ENCODE measurements at places on chromosomes 6 and 20.
A peak's percentile ranks its signal among the peaks of the same experiment; 100 is the strongest.

DNA sequence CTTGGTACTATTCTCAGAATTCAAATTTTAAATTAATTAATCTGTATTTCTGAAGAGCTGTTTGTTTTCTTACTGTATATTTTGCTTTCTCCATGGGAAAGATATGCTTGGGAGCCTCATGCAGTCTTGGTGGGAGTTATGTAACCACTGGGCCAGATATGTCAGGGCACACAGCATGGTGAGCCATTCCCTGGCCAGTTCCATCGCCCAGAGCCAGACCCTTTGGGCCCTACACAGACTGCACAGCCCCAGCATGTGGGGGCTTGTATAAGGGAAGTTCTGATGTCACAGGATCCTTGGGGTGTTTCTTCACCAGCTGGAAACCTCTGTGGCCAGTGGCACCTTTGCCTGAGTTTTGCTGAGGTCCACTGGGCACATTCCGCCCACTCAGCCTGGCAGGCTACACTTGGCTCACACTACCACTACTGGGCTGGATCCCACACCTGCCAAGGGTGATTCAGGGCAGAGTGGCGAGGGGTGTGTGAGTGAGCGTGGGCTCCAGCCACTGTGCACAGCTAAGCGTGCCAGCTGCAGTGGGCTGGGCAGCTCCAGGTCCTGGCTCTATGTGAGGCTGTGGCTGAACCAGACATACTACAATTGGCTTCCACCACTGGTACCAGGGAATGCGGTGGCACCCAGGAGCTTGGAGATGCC, 293.5 kb downstream of the ARHGAP18 start:
- no peak for DNase-seq

- DNase-seq, result peak; percentile 81
Observed at GRCh38 chr6:26021001-26021349, 58.4 kb downstream of the TRIM38 start.

DNA sequence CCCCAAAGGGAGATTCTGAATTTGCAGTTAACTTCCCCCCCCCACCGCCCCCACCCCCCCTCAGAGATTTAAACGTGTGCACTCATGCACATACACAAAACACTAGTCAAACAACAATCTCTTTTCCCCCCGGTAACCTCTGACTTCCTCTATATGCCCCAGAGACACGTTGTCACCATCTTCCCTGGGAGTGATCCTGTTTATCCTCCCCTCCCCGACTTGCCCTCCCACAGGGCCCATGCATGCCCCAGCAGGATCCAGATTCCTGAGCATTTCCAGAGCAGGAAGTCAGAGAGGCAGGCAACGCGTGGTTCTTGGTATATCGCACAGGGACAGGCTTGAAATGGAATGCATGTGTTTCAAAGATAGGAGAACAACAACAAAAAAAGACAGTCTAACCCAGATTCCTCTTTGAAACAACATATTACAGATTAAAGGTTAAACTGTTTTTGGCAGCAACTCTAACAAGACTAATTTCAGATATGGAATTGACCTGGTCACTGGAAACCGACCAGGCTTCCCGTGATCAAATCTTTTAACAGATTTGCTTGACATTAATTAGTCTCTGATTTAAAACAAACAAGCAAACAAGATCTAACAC, 1.3 kb downstream of the BLCAP start:
- no peak for DNase-seq

DNA sequence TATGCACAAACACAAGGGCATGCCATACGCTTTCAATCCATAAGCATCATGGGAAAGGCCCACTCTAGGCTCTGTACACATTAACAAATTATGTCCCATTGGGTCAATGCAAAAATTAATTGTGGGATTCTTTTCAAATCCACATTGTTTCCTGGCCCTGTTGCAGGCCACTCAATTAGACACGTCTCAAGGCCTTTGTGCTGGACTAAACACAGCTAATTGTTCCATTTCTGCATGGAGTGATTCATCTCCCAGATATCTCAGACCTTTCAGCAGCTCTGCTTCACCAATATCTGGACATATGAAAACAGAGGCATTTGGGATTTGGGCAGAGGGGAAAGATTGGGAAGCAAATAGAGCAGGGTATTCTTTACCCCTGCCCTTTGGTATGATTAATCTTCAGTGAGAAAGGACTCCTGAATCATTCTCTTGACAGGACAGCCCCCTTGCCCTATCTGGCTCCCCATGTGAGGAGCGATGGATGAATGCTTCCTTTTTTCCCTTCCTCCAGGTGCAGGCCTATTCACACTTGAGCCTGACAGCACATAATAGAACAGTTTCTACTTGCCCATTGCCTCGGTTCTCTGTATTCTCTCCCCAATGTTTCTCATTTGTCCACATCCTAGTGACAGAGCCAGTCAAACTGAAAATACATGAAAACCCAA, 547.6 kb downstream of the HAO1 start:
- no peak for DNase-seq

DNA sequence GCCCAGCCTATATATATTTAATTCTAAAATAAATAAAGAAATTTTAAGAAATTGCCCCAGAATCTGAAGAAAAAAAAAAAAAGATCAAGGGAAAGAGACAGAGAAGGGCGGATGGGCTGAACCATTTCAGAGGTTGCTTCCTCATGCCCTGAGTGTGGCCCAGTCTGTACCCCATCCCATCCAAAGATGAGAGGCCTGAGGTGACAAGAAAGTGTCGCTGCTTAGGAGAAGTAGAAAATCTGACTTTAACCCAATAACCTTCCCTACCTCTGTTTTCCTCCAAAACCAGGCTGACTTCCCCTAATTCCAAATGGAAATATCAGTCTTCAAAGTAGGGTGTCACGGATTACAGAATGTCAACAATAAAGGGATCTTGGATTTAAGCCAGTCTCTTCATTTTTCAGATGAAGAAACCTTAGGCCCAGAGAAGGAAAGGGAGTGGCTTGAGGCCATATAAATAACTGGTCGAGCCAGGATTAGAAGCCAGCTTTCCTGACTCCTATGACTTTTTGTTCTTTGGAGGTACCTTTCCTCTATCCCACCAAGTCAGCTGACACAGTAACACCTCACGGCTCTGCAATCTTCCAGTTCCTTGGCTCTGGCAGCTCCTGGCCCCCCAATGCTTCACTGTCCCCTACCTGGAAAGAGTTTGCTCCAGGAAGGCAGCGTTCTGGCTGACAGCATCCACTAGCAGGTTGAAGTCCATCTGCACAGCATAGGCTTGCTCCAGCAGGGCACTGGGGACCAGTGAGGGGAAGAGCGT, 10.1 kb downstream of the GSS start:
- DNase-seq, result no peak

- DNase-seq, result no peak
Observed at GRCh38 chr20:64093013-64093503, 8.9 kb upstream of the LKAAEAR1 start.

- no peak for DNase-seq
Observed at GRCh38 chr6:56807326-56807988, 147.4 kb upstream of the BEND6 start.

DNA sequence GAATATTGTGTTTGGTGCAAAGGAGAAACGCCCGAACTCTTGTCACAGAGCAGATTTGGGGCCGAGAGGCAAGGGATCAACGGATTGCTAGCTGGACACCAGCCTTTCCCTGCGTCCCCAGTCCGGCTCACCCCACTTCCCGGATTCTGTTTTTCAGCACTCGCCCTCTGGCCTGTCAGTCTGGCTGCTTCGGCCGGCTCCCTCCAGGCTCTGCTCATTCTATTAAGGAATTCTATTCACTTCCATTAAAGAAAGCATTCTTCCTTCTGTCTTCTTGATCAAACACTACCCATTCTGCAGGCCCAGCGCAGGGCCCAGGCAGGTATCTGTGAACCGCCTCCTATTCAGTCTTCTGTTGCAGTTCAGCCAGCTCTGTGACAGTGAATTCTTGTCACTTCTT, 91.7 kb downstream of the RNF182 start:
- DNase-seq, result no peak

DNA sequence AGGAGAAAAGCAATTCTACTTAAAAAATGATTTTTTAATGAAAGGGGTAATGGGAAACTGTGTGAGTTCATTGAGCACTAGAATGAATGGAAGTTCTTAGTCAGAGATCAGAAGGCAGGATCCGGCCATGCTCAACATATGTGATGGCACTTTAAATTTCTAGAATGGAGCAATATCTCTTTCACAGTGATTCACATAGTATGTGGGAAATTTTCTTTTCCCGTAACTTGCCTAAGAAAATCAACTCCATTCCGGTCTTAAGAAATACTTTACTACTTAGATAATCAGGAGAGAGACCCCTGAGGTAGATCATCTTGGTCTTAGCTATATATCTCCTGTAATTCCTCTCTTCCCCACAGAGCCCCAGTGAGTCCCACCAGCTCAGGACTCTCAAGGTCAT, 131.8 kb downstream of the SCML4 start:
- DNase-seq, result no peak

DNA sequence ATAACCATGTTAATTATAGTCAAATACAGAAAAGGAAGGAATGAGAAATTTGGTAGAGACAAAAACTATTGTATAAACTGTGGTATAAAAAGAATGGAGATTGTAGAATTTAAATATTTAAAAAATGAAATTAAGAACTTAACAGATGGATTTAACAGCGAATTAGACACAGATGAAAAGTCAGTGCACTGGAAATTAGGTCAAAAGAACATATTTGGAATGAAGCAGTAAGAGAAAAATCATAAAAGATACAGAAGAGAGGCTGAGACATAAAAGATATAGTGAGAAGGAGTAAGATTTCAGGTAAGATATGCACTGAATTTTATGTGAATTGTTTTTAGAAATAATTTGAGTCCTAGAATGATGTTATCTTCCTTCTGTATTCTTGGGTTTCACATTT, 14.0 kb downstream of the TSPYL4 start:
- no peak for DNase-seq
